ENCODE measurements at places on chromosomes 16 and 17.
A peak's percentile ranks its signal among the peaks of the same experiment; 100 is the strongest.

DNA sequence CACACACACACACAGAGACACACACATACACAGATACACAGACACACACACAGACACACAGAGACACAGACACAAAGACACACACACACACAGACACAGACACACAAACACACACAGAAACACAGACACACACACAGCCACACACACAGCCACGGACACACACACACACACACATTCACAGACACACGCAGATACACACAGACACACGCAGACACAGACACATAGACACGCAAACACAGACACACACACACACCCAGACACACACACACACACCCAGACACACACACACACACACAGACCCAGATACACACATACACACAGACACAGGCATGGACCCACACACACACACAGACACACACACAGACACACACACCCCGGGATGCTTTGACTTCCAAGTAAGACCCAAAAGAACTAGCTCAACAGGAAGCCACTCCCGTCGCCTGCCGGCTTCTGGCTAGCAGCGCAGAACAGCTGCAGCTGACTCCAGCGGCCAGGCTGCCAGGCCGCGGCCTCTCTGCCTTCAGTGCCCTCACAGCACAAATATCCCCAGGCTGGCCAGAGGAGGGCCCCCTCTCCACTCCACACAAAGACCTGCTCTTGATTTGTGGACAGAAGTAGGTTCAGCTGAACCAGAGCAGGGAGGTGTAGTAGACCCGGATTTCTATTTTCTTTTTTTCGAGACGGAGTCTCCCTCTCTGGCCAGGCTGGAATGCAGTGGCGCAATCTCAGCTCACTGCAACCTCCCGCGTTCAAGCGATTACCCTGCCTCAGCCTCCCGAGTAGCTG lies 6.0 kb upstream of the CHRNE start:
- peak; percentile 93 for DNase-seq

DNA sequence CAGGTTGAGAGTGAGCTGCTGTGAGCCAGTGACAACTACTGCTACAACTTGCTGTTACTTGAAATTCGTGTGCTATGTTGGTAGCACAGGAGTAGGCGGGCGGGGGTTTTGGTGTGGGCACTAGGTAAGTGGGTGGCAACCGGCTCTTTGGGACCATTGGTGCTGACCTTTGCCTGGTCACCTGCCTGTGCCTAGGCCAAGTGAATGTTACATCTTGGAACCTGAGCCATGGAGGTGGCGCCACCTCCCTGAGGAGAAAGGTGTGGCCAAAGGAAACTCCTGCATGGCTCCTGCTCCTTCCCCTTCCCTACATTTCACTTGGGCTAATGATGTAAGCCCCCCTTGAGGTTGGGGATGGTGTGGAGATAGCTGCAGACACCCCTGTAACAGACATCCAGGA lies 25.4 kb upstream of the ARHGAP23 start:
- no peak for DNase-seq

DNA sequence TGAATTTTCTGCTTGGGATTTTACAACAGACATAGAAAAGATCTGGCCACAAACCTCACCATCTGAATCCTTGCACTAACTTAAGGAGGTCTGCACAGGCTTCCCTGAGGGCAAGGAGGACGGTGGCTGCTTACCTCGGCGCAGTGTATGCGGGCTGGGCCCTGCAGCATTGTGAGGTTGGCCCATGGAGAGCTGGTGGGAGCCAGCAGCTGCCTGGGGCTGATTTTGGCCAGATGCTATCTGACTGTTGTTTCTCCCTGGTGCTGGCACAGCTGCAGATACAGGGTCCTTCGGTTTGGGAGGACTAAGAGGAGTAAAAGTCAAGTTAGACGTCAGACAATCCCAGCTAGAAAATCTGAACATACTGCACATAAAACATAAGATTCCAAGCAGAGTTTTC lies 79.8 kb downstream of the ARHGAP17 start:
- no peak for DNase-seq

GRCh38 chr17:44438636-44439035 lies 49.2 kb upstream of the ITGA2B start:
- DNase-seq = no peak

- DNase-seq = peak; percentile 75
Observed at GRCh38 chr16:27235055-27235937, 32.0 kb downstream of the KDM8 start.

DNA sequence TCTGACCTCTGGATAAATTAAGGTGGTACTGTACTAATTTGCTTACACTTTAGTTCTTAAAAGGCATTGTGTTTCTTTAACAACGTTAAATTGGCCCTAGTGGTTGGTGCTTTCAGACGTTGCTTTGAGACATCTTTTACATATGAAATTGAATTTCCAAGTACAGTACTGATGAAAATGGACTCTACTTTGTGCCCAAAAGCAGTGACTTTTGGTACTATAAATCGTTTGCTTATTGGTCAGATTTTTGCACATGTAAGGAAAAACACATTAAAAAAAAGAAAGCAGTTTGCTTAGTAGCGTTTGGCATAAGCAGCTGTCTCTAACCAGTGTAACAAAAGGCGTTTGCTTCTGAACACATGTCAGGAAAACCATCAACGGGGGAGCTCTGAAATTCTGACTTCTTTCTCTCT lies 139.6 kb downstream of the CDK5R1 start:
- DNase-seq = no peak

GRCh38 chr17:38676706-38677504 lies 2.1 kb upstream of the EPOP start:
- peak; percentile 94 for DNase-seq

DNA sequence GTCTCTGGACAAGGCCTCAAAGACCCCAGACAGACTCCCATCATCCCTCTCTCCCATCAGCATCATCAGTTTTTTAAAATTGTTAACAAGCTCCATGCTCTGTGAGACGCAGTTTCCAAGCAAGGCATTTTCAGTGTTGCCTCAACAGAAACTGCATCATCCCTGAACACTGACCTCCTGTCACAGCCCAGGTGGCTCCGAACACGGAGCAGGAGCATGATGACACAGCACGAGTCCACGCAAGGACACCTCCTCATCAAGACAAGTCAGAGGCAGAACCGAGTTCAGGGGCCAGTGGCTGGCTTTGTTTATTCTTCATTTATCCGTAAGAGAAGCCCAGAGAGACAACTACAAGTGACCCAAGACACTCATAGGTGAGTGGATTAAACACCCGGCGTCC lies 91.4 kb downstream of the ANKRD11 start:
- DNase-seq = no peak

- DNase-seq = no peak
Observed at GRCh38 chr16:14490235-14490634, 139.8 kb downstream of the PARN start.

All from HTR-8/SVneo (cell line).